IMR-90 (cell line): ENCODE measurements at places on chromosomes 11 and 22.

- H3K4me3 ChIP-seq, result no peak overlapping the region
- no peaks in the 10 kb centered on the region for H3K36me3 ChIP-seq
- H3K27ac ChIP-seq, result no peak overlapping the region; the same call in 1 of the 2 replicates
- H3K4me1 ChIP-seq, result peaks cover 8% of the 10 kb centered on the region; the same call in 1 of the 2 replicates
- H3K27me3 ChIP-seq, result no peaks in the 10 kb centered on the region
Measured at GRCh38 chr11:69587454-69588090, 53.4 kb upstream of the CCND1 start.

GRCh38 chr11:60899046-60899936 is 7.1 kb downstream of the PRPF19 start:
- no peaks in the 10 kb centered on the region for H3K4me1 ChIP-seq
- no peak overlapping the region for H3K4me3 ChIP-seq
- H3K36me3 ChIP-seq, result peaks cover 56% of the 10 kb centered on the region
- peak; percentile 73 for DNase-seq
- no peak overlapping the region for H3K27ac ChIP-seq

DNA sequence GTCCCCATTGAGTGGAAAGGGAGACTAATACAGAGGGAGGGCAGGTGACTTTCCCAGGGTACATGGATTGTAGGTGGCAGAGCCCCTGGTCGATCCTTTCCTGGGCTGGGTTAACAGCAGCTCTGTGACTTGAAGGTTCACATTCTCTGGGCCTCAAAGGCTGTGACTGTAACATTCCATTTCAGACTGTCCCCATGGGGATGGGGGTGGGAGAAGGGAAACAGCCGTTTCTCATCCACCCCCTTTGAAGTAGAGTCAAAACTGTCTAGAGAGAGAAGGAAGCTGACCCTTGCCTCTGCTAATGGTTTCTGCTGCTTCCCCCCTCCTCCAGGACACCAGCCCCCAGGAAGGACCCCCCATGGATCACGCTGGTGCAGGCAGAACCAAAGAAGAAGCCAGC is 19.2 kb downstream of the MICALL1 start:
- no peaks in the 10 kb centered on the region for H3K4me1 ChIP-seq
- no peaks in the 10 kb centered on the region for H3K27me3 ChIP-seq
- H3K36me3 ChIP-seq, result peaks cover 55% of the 10 kb centered on the region
- DNase-seq, result no peak
- H3K27ac ChIP-seq, result no peak overlapping the region
- H3K4me3 ChIP-seq, result no peak overlapping the region

DNA sequence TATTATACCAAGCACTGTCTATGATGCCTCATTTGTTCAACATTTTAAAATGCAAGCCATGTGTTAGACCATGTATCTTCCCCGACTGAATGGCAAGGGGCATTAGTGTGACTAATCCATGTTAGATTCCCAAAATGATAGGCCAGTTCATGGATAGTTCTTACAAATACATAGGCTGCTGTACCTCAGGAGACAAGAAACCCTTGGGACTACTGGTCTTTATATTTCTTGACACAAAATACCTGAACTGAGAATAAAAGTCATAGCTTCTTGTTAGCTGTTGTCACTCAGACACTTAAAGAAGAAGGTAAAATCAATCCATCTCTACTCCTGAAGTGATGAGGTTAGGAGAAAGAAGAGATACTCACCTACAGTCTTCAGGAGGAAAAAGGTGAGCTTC is at the start of gene OR8D4:
Gene OR8D4 (plus strand): TSS at position 301 of the 400 bp plus-strand sequence. CDS start 4,265 bp downstream, outside the sequence.
- no peak within 1 kb of the TSS for H3K27ac ChIP-seq
- H3K4me1 ChIP-seq, result no peaks in the 10 kb centered on the region
- no peak for DNase-seq
- no peaks in the 10 kb centered on the region for H3K36me3 ChIP-seq
- no peak within 1 kb of the TSS for H3K4me3 ChIP-seq

DNA sequence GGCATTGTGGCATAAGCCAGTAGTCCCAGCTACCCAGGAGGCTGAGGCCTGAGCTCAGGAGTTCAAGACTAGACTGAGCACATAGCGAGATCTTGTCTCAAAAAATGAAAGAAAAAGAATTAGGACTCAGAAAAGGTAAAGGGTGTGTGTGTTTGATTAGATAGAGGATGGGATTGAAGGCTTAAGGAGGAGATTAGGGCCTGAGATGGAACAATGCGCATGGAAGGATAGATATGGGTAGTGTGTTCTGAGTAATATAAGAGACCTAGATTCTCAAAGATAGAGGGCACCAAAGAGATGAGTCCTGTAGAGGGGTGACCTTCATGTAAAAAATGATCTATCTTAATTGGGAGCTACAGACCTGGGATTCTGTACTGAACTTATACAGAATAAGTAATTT is 17.3 kb upstream of the RAB30 start:
- no peaks in the 10 kb centered on the region for H3K36me3 ChIP-seq
- H3K4me1 ChIP-seq, result peaks cover 4% of the 10 kb centered on the region; the same call in 1 of the 2 replicates
- no peak for DNase-seq
- no peaks in the 10 kb centered on the region for H3K27me3 ChIP-seq
- no peak overlapping the region for H3K4me3 ChIP-seq

- no peak for DNase-seq
- peaks cover 15% of the 10 kb centered on the region for H3K36me3 ChIP-seq
- peaks cover 7% of the 10 kb centered on the region; the same call in 1 of the 2 replicates for H3K4me1 ChIP-seq
- no peak overlapping the region for H3K27ac ChIP-seq
- peaks cover 13% of the 10 kb centered on the region; the same call in 1 of the 2 replicates for H3K27me3 ChIP-seq
Measured at GRCh38 chr11:45901626-45902025, 5.4 kb downstream of the FREY1 start.

DNA sequence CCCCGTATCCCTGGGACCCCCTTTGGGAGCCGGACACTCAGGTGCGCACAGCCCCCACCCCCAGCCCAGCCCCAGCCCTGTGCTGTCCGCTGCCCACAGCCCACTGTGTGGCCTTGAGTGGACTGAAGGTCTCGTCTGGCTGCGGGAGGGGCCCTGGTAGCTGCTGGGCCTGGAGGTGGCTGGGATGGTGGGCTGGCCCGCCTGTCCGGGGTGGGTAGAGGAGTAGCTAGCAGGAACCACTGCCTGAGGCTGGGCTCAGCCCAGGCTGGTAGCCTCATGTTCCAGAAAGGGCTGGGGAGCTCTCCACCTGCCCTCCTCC is 4.6 kb upstream of the MUC6 start:
- DNase-seq, result no peak
- H3K4me1 ChIP-seq, result no peaks in the 10 kb centered on the region
- peaks cover 16% of the 10 kb centered on the region for H3K27me3 ChIP-seq

- no peaks in the 10 kb centered on the region for H3K36me3 ChIP-seq
- no peak overlapping the region for H3K4me3 ChIP-seq
- peaks cover 5% of the 10 kb centered on the region; the same call in 1 of the 2 replicates for H3K4me1 ChIP-seq
- DNase-seq, result peak; percentile 52
- H3K27ac ChIP-seq, result no peak overlapping the region
- H3K27me3 ChIP-seq, result peaks cover 8% of the 10 kb centered on the region
Measured at GRCh38 chr22:30444632-30445437, 19.3 kb downstream of the MTFP1 start.

DNA sequence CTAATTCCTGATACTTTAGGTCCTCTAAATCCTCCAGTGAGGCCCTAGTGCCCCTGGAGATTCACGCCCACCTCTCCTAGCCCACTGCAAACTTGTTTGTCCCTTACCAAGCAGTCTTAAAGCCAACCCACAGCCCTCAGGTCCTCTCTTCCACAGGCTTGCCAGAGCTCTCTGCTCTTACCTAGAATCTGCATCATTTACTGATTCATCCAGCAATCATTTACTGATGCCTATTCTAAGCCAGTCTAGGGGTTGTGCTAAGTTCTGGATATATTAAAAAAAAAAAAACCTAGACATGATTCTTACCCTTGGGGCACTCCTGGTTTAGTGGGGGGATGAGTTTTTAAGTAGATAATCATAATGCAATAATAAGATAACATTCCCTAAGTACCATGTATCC is 43.0 kb upstream of the PLET1 start:
- peak; percentile 25 for DNase-seq
- no peak overlapping the region for H3K27ac ChIP-seq
- H3K4me3 ChIP-seq, result no peak overlapping the region
- H3K4me1 ChIP-seq, result peaks cover 9% of the 10 kb centered on the region

GRCh38 chr11:64568041-64568571 is 22.9 kb upstream of the SLC22A12 start:
- DNase-seq, result no peak
- H3K27me3 ChIP-seq, result peaks cover 26% of the 10 kb centered on the region

- H3K36me3 ChIP-seq, result peaks cover 21% of the 10 kb centered on the region
- H3K4me3 ChIP-seq, result no peak overlapping the region
- no peak overlapping the region for H3K27ac ChIP-seq
- H3K27me3 ChIP-seq, result no peaks in the 10 kb centered on the region
- H3K4me1 ChIP-seq, result no peaks in the 10 kb centered on the region; the same call in 1 of the 2 replicates
- DNase-seq, result no peak
Measured at GRCh38 chr11:65710421-65710820, 1.6 kb upstream of the KAT5 start.

DNA sequence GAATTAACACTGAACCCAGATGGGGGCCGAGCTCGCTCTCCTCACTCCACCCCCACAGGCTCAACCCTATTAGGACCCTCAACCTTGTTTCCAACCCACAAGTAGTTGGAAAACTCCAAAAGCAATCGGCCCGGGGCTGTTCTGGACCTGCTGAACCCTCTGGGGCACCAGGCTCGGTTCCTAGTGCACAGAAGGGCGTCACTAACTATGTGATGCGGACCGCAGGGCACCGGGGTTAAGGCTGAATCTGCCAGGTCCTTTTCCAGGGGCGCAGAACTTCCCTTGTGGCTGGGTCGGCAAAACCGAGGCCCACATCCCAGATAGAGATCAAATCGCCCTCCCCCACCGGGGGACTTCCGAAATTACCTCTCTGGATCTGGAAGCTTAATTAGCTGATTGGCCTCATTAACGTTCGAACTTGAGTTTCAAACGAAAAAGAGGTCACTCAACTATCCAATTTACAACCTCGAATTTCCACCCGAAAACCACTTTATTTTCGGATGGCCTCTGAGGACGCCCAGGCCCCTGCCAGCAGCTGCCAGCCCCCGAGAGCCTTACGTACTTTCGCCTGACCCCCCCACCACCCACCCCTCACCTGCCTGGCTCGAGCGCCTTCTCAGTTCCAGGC is 1.7 kb downstream of the SHANK2 start:
- no peaks in the 10 kb centered on the region for H3K36me3 ChIP-seq
- peaks cover 4% of the 10 kb centered on the region; the same call in 1 of the 2 replicates for H3K27me3 ChIP-seq
- H3K4me3 ChIP-seq, result peak overlapping the region; percentile 62
- H3K27ac ChIP-seq, result peak overlapping the region; percentile 41; the same call in 1 of the 2 replicates

DNA sequence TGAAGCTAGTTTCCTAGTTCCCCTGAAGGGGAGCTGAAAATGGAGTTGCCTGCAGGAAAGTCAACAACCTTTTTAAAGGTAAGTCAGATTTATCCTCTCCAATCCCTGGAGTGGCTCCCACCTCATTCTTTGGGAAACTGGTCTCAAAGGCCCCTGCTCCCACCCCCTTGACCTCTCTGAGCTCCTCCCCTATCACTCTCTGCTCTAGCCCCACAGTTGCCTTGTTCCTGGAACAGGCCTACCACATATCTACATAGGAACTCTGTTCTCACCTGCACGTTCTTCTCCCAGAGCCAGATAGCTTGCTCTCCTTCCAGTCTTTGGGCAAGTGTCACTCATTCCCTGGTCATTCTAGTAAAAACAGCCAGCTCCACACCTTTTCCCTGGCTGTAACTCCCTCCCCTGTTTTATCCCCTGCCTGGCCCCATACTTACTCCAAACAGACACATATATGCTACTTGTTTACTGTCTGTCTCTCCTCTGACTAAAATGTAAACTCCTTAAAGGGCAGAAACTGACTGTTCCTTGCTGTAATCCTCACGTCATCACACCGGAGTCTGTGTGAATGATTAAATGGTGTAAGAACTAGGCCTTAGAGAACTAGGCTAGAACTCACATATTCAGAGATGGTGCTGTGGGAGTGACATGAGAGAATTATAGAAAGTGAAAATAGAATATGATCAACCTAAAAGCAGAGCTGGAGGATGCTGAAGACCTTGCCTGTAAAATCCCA is 53.3 kb downstream of the TCF20 start:
- no peak overlapping the region for H3K4me3 ChIP-seq
- peaks cover 27% of the 10 kb centered on the region for H3K36me3 ChIP-seq
- peak; percentile 55 for DNase-seq
- no peak overlapping the region for H3K27ac ChIP-seq

DNA sequence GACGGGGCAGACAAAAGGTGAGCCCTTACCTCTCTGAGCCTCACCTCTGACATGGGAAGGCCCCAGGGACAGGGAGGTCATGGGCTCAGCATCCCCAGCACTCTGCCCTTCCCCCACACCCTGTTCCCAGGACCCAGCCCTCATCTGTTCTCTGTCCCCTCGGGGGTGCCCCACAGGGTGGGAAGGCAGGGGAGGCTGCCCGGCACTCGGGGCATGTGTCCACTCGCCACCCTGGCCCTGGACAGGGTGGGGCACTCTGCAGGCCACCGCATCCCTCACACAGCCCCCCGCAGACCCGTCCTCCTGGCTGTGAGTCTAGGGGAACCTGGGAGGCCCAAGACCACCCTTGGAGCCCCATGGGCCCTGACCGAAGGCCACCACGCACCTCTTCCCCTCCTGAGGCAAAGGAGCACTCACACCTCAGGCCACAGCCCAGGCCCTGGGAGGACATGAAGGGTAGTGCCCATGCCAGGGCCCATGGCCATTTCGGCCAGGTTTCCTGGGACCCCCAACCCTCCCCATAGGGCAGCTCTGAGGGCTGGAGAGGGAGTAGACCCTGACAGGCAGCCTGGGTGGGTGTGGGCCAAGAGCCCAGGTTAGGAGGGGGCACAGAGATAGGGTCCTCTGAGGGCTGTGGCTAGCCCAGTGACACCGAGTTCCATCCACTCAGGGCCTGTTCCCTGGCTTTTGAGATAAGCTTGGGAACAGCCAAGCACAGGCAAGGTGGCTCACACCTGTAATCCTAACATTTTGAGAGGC is 193.1 kb downstream of the IGLL1 start:
- peaks cover 3% of the 10 kb centered on the region; the same call in 1 of the 2 replicates for H3K27me3 ChIP-seq
- no peak for DNase-seq
- no peak overlapping the region for H3K4me3 ChIP-seq
- no peaks in the 10 kb centered on the region for H3K36me3 ChIP-seq
- H3K27ac ChIP-seq, result no peak overlapping the region

- no peak for DNase-seq
- no peaks in the 10 kb centered on the region for H3K27me3 ChIP-seq
- no peak overlapping the region for H3K4me3 ChIP-seq
- H3K27ac ChIP-seq, result no peak overlapping the region
- no peaks in the 10 kb centered on the region for H3K4me1 ChIP-seq
Measured at GRCh38 chr22:48700566-48701295, 1126.9 kb downstream of the BRD1 start.

DNA sequence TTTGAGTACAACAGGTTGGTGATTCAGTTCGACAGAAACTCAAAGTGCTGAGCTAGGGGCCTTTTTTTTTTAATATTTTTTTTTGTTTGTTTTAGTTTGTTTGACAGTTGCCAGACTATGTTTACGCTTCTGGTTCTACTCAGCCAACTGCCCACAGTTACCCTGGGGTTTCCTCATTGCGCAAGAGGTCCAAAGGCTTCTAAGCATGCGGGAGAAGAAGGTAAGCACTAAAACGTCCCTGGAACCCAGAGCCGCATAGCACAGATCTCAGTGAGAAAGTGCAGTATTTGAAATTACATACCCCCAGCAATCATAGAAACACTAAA is 649 bp downstream of the PRRG4 start:
- no peaks in the 10 kb centered on the region for H3K36me3 ChIP-seq
- DNase-seq, result no peak
- H3K27ac ChIP-seq, result no peak overlapping the region
- peaks cover 45% of the 10 kb centered on the region for H3K27me3 ChIP-seq
- H3K4me3 ChIP-seq, result peak overlapping the region; percentile 92; the same call in 1 of the 2 replicates
- peaks cover 4% of the 10 kb centered on the region; the same call in 1 of the 2 replicates for H3K4me1 ChIP-seq
